ENCODE measurements at places on chromosomes 4 and X. TPM values are rescaled to one million over a fixed set of nuclear protein-coding genes. Genes with fewer than 3 reads are reported as not detected.

GRCh38 chr4:184331268-184331995 lies 113.8 kb upstream of the ENPP6 start:
- DNase-seq = peak; percentile 40

DNA sequence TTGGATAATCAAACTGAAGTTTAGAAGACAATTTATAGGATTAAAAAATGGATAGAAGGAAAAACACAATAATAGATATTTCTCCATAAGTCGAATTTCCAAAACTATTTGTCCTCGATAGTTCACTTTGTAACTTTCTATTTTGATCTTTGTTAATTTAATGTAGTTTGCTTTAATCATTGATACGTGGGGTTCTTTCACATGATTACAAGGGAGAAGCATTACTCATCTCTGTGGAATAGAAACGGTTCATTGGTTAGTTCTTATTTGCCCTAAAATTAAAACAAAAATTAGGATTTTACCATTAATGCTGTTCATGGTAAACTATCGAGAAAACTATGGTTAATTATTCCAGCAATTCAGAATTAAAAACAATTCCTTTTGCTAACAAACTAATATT lies 2.1 kb downstream of the TET2 start:
- no peak for DNase-seq

CXorf49 gene
- 6.9 TPM for total RNA-seq

WAS gene
- total RNA-seq = 5.5 TPM

SSX5 gene
- 0.47 TPM for total RNA-seq
